CD4-positive, alpha-beta T cell treated with Interleukin-12 subunit alpha and Interleukin-12 subunit beta, for 1 hour (primary cell): ENCODE measurements at places on chromosomes 12 and 14.

GRCh38 chr12:89524541-89525304, at the start of gene GALNT4:
Gene GALNT4 (minus strand): TSS chr12:89524796. CDS start chr12:89524549, 247 bp downstream.
- peak; percentile 80 for DNase-seq

DNA sequence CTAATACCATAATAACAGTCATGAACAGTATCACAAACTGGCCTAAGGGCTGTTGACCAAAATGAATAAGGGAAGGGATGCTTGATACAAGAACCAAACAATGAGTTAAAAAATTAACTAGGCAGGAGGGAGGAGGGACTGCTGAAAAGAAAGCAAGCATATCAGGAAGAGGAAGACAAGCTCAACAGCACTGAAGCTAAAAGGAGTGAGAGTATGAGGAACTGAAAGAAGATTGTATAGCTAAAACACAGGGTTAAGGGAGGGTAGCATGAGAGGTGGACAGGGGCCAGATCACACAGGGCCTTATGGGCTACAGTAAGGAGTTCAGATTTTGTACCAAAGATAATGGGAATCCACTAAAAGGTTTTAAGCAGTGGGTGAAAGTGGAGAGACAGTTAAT, 34.1 kb downstream of the ITGA7 start:
- DNase-seq, result no peak

GRCh38 chr12:24361877-24362580, 412.6 kb upstream of the SOX5 start:
- DNase-seq, result no peak

- DNase-seq, result no peak
Observed at GRCh38 chr12:16130343-16130742, 147.1 kb downstream of the SLC15A5 start.

GRCh38 chr14:93977171-93977570, 801 bp upstream of the ASB2 start:
- no peak for DNase-seq

GRCh38 chr12:48053883-48054282, 49.6 kb upstream of the COL2A1 start:
- DNase-seq, result no peak

GRCh38 chr14:77316872-77317301, 3.8 kb downstream of the POMT2 start:
- DNase-seq, result no peak

- no peak for DNase-seq
Observed at GRCh38 chr12:3279415-3279780, 202.2 kb downstream of the TSPAN9 start.

GRCh38 chr14:99427632-99428300, 52.9 kb downstream of the SETD3 start:
- no peak for DNase-seq

DNA sequence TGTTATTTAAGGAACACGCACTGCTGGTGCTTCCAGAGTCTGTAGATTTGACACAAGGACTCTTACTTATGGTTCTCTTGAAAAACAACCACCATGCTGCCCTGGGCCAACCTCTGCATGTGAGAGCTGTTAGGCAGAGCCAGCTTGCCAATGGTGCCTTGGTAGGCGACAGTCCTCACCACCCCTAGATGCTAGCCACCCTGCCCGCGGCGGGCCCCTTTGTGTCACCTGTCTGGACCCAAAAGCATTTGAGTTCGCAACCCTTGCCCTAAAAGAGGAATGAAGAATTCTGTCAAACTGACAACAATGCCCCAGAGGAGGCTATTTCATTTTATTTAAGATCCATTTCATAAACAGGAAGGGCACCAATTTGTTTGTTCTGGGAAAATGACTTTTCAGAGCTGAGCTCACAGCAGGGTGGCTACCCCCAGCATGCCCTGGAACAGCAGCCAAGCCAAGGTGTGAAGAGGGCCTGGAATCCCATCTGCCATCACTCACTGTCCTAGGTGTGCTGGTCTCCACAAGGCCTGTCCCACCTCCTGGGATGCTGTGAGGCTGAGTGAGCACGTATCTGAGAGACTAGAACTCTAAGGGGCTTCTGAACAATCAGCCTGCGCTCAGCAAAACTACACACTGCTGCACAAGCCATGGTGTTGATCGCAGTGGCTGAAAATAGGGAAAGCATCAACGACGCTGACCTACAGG, 63.8 kb upstream of the FZD10 start:
- DNase-seq, result no peak

GRCh38 chr14:64507376-64508156, 3.0 kb downstream of the ZBTB1 start:
- peak; percentile 33 for DNase-seq

DNA sequence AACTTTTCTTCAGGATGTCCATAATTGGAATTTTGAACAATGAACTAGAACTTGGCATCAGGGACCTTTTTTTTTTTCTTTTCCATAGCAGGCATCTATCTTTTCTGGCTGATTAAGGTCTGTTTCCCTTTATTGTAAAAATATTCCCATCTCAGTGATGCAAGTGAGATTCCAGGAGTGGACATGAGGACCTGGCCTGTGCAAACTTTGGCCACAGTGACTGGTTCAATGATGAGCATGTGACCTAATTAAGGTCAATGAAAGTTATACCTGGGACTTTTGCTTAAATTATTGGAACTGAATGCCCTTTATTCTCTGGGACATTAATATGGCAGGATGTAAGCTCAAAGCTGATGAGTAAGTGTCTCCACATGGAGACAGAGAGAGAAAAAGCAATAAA, 83.8 kb downstream of the DIO2 start:
- DNase-seq, result no peak

DNA sequence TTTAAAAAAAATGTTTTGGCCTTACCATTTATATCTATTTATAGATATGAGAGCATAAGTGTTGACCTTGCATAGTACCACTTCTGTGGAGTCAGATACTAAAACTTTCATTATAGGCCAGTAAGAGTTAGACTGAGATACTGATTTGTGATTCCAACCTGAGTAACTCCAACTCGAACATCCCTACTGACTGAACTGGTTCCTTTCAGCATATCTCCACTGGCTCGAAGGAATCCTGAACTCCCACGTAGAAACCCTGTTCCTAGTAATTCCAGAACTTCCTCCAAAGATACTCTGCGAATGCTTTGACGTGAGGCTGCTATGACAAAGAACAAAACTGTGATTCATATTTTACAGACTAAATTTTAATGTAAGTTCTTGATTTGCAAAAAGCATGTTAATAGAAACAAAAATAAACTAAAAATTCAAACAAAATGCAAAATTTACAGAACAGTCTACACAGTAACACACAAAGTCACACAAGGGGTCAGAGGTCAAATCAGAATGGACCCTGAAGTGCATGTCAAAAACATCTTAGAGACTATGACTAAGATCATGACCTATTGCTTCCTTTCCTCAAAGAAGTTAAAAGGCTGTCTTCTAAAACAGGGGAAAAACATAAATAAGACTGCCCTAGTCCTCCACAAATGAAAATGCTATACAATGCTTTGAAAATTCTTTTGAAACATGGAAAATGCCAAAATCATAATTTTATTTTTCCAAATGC, 31.5 kb downstream of the HEATR5A start:
- no peak for DNase-seq

DNA sequence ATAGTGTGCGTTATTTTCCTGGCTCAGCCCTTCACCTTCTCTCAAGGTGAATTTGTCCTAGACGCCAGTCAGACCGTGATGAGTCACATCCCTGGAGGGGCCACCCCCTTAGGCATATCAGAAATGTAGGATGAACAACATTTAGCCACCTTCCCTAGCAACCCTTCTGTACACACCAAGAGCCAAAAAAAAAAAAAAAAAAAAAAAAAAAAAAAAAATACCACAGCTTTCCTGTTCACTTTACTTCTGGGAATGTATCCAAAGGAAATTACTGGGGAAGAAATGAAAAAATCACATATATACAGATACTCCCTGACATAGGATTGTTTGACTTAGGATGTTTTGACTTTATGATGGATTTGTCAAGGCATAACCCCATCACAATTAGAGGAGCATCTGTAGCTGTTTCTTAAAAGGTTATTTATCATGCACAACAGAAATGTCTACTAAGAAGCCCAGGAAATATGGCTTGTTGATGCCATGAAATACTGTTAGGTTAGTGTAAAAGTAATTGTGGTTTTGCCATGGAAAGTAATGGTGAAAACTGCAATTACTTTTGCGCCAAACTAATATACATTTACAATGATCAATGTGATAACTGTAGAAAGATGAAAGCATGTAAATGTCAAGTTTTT, 68.2 kb upstream of the BDKRB2 start:
- DNase-seq, result no peak

- DNase-seq, result no peak
Observed at GRCh38 chr12:118575730-118576129, 199.4 kb downstream of the SUDS3 start.

- no peak for DNase-seq
Observed at GRCh38 chr12:34400986-34401658, 378.8 kb downstream of the ALG10 start.

DNA sequence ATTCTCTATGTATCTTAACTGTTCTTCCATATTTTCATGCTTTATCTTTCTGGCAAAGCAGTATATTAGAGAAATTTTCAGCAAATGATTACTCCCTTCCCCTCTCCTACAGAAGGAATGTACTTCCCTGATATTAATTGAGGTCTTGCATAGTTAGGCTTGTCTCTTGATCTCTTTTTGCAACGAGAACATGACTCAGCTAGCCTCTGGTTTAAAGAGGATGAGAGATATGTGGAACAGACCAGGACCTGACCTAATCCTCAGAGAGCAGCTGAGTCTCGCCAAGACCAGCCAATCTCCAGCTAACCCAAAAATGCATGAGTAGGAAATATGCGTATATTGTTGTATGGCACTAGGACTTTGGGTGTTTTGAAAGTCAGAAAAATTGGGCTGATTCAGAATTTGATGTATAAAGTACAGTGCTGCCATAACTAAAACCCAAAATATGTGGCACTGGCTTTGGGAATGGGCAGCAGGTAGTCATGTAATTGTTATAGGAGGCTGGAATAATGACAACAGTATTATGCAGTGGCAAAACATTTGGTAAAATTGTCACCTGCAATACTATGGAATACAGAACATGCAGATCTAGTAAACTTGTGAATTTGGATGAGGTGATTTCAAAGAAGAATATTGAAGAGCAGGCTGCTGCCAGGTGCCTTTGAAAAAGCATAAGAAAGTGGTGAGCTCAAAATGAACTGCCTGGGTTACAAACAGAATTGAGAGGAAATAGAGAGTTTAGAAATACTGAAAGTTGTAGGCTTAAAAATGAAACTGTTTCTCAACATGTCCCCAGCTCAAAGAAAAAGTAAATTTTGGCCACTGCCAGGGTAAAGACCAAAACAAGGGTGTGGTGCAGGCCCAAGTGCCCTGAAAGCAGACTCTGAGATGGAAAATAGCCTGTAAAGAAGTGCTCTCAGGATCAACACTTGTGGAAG, 9.3 kb upstream of the USP15 start:
- no peak for DNase-seq
